ENCODE measurements at places on chromosomes 12 and 14.

- peak; percentile 78 for DNase-seq
These were observed 2.7 kb downstream of the BHLHE41 start for GRCh38 chr12:26122061-26122680.

DNA sequence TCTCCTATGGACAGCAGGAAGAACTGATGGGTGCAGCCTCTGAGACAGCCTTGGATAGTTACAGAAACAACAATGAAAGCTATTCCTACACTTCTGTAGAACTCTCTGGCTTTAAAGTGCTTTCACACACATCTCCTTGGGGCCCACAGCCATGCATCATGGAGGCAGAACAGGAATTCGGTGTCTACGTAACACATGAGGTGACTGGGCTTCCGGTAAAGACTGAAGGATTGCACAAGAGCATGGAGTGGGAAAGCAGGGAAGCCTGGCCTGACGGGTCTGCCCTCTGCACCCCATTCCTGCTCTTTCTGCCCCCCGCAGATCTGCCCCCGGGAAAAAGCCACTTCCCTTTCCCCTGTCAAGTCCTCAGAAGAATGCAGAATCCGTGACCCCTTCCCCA is 82.6 kb downstream of the VWF start:
- no peak for DNase-seq

- DNase-seq = no peak
These were observed 249.3 kb upstream of the AVPR1A start for GRCh38 chr12:63400318-63400717.

DNA sequence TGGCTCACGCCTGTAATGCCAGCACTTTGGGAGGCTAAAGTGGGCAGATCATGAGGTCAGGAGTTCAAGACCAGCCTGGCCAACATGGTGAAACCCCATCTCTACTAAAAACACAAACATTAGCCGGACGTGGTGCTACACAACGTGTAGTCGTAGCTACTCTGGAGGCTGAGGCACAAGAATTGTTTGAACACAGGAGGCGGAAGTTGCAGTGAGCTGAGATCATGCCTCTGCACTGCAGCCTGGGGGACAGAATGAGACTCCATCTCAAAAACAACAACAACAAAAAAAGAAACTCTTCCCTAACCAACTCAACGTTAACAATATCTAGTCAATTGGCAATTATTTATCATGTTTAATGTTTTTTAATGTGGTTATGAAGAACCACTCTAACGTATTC is 89.3 kb downstream of the EPS8 start:
- DNase-seq = no peak

GRCh38 chr14:96038920-96039632 is at the start of gene C14orf132:
Gene C14orf132 (plus strand): TSS chr14:96039362. CDS start chr14:96039501, 139 bp downstream.
- DNase-seq = peak; percentile 70

- no peak for DNase-seq
These were observed 117.0 kb upstream of the CCDC198 start for GRCh38 chr14:57610631-57611030.

- DNase-seq = no peak
These were observed 2.2 kb upstream of the KLRG1 start for GRCh38 chr12:8987163-8987562.

- DNase-seq = no peak
These were observed 112.5 kb downstream of the ETV6 start for GRCh38 chr12:11761869-11762567.

- DNase-seq = peak; percentile 79
These were observed 138.5 kb downstream of the KTN1 start for GRCh38 chr14:55718551-55718950.

- DNase-seq = peak; percentile 62
These were observed 77.7 kb downstream of the KCNK10 start for GRCh38 chr14:88245321-88245720.

- no peak for DNase-seq
These were observed 70.1 kb upstream of the STRN3 start for GRCh38 chr14:31096255-31096654.

DNA sequence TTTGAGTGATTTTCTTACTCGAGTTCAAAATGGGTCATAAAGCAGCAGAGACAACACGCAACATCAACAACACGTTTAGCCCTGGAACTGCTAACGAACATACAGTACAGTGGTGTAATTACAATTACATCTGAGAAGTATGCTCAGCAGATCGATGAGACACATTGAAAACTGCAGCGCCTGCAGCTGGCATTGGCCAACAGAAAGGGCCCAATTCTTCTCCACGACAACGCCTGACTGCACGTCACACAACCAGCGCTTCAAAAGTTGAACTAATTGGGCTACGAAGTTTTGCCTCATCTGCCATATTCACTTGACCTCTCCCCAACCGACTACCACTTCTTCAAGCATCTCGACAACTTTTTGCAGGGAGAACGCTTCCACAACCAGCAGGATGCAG is 145.6 kb downstream of the SCARB1 start:
- no peak for DNase-seq

DNA sequence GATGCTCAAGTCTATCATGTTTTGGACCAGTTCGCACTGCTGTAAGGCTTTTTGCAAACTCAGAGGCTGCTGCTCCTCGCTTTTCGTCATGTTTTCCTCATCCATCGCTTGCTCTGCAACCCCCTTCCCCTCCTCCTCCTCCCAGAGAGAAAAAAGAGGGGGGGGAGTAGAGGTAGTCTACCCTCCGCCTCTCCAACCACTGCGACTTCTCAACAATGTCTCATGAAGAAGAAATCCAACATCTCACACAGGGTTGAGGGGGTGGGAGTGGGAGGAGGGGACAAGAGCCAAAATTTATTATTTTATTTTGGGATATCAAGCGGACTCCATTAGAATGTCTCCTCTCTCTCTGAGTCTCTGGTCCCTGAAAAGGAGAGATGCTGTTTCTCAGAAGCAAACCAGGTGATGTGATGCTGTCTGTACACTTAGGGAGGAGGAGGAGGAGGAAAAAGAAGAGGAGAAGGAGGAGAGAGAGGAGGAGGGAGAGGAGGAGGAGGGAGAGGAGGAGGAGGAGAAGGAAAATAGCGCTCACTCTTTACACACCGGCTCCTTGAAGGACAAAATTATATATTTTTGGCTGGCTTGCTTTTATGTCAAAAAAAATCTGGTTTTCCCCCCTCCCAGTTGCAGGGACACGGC is 520 bp downstream of the KSR2 start:
- DNase-seq = no peak

- no peak for DNase-seq
These were observed 364.7 kb downstream of the APAF1 start for GRCh38 chr12:99009654-99010296.

Measured in kidney (tissue), 22 donors.